Esophagus squamous epithelium (tissue), 5 donors: ENCODE measurements at places on chromosomes 12 and 14.

DNA sequence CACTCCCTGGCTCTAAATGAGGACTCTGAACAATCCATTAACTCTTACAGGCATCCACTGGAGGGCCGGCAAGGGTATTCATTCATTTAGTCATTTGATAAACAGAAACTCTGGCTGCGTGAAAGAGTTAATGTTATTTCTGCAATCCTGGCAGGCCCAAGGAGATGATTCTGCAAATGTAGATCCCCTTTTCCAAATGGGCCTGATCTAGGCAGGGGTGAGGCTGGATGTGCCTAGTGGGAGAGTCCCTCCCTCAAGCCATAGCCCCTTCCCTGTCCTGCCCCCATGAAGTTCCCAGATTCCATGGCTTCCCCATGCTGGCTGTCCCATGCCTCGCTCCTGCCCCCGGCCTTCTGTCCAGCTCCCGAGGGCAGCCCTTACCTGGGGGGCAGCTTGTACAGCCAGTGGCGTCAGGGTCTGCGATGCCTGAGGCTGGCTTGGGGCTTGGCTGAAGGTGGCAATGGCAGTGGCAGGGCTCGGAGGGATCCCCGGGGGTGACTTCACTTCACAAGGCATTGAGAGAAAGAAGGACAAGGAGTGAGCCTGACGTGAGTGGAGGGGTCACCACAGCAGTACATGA lies 18.4 kb downstream of the POU6F1 start:
- no peak for DNase-seq

DNA sequence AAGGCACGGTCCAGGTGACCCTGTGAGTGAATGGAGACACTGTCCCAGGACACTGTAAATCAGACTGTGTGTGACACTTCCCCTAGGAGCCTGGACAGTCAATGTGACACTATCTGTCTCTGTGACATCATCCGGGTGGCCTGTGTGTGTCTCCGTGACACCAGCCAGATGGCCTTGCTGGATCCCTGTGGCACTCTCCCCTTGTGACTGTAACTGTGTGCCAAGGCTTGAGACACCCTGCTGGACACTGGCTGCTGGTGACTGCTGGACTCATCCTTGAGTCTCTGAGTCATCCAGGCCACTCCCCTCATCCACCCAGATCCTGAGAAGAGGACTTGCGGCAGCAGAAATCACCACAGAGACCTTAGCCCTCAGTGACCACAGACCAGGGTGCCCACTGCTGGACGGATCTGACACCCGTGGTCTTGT lies 51.6 kb downstream of the MVK start:
- DNase-seq = no peak

- no peak for DNase-seq
Observed at GRCh38 chr12:121446750-121447149, 46.8 kb downstream of the RNF34 start.

- DNase-seq = no peak
Observed at GRCh38 chr12:39912211-39912980, 193.5 kb downstream of the SLC2A13 start.

DNA sequence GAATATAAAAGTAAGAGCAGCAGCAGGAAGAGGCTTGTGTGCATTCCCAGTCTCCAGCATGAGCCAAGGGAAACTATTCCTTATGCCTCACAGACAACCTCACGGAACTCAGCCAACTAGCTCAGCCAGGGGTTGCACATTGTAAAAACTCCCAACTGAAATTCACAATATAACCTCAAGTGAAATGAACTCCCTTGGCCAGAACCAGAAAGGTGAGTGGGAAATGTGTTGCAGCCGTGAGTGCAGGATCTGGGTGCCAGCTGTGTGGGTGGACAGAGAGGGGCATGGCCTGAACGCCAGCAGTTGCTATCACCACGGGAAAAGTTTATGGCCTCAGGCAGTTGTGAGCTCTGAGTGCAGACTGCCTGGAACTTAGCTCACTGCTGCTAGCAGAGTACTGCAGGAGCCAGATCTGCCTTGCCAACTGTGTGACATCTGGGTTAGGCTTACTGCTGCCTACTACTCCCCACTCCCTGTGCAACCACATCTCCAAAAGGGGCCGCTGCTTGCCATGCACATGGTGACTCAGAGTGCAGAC lies 2.3 kb upstream of the CLEC1A start:
- DNase-seq = no peak

DNA sequence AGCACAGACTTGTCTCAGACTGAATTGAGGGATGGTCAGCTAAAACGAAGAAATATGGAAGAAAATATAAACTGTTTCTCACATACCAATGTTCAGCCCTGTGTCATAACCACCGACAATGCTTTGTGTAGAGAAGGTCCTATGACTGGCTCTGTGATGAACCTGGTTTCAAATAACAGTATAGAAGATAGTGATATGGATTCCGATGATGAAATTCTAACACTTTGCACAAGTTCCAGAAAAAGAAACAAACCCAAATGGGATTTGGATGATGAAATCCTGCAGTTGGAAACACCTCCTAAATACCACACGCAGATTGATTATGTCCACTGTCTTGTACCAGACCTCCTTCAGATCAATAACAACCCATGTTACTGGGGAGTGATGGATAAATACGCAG lies 7.9 kb upstream of the MAPK1IP1L start:
- no peak for DNase-seq

DNA sequence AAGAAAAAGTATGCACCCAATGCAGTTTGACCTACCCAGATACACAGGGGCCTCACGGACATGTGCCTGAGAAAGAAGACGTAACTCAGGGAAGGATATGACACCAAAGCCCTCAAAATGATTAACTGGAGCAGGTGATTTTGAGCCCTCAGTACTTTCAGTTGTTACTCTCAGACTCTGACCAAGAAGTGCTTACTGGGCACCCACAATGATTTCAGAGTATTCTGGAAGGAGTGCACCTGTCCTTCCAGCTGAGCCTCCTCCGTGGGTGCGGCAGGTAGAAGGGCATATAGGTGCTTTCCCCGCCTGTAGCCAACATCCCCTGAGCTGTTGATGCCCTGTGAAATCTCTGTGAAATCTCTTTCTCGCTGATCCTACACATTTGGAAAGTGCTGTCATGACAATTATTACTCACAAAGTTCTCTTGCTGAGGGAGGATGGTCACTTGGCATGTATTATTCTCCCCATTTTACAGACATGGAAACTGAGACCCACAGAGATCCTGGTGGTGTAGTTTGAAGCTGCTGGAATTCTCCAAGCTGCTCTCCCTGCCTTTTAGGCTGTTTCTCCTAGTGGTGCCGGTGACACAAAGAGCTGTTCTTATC lies 154.3 kb upstream of the CCND2 start:
- no peak for DNase-seq

DNA sequence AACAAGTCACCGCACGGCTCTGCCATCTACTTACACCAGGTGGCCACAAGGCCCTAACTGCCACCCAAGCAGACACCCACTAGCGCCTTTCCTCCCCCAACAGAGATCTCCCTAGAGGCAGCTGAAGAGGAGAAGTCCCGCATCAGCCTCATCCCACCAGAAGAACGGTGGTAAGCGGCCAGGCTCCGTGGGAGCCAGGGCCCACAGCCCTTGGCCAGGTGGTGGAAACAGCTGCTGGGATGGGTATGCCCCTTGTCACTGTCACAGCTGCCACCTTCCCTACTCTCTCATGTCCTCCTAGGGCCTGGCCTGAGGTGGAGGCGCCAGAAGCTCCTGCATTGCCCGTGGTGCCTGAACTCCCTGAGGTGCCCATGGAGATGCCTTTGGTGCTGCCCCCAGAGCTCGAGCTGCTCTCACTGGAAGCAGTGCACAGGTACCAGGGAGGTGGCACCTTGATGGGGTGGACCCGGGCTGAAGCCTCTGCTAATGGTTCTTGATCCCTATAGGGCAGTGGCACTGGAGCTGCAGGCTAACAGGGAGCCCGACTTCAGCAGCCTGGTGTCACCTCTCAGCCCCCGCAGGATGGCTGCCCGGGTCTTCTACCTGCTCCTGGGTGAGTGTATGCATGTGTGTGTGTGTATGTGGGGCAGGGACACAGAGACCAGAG lies 7.5 kb downstream of the REC8 start:
- no peak for DNase-seq

GRCh38 chr12:92010853-92011701 lies 134.6 kb downstream of the BTG1 start:
- DNase-seq = no peak

- DNase-seq = no peak
Observed at GRCh38 chr14:72638021-72638420, 255.9 kb downstream of the DPF3 start.

DNA sequence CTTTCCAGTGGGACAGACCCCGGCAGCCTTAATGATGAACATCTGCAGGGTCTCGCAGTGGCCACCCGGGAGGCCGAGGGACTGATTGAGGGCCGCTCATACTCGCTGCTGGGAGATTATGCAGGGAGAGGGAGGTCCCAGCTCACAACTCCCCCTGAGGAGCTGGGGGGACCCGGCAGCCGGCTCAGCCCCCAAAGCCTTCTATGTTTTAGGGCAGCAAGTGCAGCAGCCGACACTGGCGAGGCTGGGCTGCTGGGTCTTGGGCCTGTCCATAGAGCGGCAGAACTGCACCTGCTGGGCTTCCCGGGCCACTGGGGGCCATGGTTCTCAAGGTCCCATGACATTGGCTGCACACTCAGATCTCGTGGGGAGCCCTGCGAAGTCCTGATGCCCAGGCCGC lies 110.7 kb downstream of the RFLNA start:
- no peak for DNase-seq

DNA sequence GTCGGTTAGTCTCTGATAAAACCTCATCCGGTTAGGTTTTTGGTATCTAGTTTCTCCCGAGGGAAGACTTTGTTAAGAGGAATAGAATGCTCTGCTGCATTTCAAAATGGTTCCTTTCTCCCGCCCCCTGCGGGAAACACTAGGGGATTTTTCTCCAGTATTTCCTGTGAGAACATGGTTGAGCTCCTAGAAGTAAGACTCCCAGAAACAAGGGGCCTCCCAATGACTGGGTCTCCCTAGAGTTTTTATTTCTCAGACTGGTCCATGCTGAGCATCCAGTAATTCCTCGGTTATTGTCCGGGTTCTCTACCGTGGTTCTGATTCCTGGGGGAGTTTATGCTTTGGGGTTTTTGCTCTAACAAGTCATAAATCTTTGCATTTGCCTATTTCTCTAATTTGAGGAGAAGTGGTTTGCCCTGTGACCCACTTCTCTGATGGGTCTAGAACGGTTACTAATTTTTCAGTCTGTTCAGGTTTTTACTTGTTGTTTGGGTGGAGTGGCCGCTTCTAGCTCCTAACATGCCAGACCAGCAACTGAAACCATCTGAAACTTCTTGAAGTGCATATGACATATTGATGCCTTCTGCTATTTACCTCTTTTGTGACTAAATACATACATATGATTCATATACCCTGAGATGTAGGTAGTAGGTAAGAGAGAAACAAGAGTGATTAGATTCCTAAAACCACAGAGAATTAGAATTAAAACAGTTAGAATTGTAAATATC lies 25.1 kb downstream of the TESPA1 start:
- DNase-seq = no peak

- no peak for DNase-seq
Observed at GRCh38 chr12:28316049-28316448, 125.8 kb downstream of the CCDC91 start.

GRCh38 chr12:38431921-38432320 lies 115.3 kb downstream of the ALG10B start:
- DNase-seq = no peak

- no peak for DNase-seq
Observed at GRCh38 chr12:131764738-131765137, 53.8 kb downstream of the SFSWAP start.

DNA sequence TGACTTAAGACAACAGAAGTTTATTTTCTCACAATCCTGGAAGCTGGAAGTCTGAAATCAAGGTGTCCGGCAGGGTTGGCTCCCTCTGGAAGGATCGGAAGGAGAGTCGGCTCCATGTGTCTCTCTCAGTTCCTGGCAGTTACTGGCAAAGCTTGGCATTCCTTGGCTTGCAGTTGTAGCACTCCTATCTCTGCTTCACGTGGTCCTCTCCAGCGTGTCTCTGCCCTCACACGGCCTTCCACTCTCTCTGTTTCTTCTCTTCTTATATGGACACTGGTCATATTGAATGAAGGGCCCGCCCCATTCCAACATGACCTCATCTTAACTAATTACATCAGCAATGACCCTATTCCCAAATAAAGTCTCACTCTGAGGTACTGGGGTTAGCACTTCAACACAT lies 60.1 kb upstream of the TUNAR start:
- no peak for DNase-seq
